Mucosa of gallbladder (tissue), 1 donor: ENCODE measurements at places on chromosomes 16 and 17.

DNA sequence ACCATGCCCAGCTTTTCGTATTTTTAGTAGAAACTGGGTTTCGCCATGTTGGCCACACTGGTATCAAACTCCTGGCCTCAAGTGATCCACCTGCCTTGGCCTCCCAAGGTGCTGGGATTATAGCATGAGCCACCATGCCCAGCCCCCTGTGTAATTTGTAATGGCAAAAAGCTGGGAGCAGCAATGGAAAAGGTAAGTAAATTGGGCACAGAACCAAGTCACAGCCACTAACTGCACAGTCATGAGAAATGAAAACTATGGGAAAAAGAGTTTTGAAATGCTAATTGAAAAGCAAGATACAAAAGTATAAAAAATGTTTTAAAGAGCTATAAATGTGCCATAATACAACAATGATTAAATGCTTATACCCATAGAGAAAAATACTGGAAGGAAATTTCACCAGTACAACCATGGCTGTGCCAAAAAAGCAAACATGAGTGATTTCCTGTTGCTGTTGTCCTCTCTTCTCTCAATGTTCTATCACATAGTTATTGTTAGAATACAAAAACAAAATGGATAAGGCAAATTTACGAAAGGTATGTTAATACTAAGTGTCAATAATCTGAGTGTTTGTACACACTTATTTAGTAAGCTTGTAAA, 6.2 kb downstream of the NTAN1 start:
- DNase-seq: no peak

- DNase-seq: no peak
Observed at GRCh38 chr17:54544249-54544648, 356.4 kb upstream of the TOM1L1 start.

- DNase-seq: peak; percentile 39
Observed at GRCh38 chr16:2912330-2913199, 834 bp downstream of the FLYWCH1 start.

DNA sequence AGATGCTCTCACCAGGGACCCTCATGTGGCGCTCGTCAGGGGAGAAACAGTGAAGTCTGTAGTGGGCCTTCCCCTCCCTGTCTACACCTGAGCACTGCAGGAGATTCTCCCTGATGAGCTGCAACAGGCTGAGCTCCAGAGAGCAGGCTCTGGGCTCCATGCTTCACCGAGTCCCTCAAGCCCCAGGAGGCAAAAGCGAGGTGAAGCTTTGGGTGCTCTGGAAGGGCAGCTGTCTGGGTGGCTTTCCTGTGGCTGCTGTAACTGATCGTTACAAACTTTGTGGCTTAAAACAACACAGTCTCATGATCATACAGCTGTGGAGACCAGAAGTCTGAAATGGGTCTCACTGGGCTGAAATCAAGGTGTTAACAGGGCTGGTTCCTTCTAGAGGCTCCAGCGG, 12.1 kb upstream of the CD300LD start:
- no peak for DNase-seq

- DNase-seq: no peak
Observed at GRCh38 chr16:27965801-27966200, 97.7 kb downstream of the GSG1L start.

DNA sequence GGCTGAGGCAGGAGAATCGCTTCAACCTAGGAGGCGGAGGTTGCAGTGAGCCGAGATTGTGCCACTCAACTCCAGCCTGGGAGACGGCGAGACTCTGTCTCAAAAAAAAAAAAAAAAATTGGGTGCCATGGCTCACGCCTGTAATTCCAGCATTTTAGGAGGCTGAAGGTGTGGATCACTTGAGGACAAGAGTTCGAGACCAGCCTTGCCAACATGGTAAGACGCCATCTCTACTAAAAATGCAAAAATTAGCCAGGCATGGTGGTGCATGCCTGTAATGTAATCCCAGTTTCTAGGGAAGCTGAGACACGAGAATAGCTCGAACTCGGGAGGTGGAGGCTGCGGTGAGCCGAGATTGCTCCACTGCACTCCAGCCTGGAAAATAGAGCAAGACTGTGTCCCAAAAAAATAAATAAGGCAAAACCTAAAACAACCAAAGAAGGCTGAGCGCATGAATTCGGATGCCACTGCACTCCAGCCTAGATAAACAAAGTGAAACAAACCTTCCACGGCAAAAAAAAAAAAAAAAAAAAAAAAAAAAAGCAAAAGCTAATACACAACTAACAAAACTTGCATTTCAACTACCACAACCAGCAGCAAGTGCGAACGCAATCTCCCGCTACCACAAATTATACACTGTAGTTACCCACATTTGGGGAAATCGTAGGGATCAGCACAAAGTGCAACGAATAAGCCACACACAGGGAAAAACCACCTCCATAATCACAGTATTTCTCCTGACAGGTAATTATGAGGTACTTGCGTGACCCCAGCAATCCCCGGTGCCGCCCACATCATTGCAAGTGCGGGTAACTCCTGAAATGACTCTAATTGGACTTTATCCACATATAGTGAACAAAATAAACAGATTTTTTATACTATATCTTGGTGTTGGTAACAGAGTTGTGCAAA, 25.6 kb downstream of the TEX14 start:
- no peak for DNase-seq

DNA sequence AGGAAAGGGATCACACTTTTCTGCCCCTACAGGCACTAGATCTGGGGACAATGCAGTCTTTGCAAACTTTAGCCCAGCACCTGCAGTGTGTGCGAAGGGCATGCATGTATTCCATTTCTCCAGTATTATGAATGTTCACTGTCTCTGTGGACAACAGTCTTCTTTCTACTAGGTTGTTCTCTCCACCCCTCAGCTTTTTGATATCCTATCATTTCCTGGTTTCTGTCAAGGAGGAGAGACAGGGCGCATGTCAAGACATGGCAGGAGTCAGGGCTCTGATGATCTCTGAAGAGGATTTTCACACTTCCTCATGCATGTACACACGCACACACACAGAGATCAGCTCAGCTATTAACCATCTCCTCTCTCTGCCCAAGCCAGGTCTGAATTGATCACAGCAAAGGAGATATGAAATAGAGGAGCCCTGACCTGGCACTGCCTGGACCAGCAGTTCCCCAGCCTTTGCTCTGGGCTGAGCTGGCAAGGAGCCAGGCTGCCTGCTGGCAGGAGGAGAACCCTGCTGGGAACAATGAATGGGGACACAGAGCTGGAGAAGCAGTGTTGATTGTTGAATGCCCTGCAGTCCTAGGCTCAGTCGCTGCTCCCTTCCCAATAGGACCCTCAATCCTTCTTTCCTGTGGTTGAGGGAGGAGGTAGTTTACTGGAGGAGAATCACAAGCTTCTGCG, 2.6 kb downstream of the GPR179 start:
- DNase-seq: peak; percentile 65

DNA sequence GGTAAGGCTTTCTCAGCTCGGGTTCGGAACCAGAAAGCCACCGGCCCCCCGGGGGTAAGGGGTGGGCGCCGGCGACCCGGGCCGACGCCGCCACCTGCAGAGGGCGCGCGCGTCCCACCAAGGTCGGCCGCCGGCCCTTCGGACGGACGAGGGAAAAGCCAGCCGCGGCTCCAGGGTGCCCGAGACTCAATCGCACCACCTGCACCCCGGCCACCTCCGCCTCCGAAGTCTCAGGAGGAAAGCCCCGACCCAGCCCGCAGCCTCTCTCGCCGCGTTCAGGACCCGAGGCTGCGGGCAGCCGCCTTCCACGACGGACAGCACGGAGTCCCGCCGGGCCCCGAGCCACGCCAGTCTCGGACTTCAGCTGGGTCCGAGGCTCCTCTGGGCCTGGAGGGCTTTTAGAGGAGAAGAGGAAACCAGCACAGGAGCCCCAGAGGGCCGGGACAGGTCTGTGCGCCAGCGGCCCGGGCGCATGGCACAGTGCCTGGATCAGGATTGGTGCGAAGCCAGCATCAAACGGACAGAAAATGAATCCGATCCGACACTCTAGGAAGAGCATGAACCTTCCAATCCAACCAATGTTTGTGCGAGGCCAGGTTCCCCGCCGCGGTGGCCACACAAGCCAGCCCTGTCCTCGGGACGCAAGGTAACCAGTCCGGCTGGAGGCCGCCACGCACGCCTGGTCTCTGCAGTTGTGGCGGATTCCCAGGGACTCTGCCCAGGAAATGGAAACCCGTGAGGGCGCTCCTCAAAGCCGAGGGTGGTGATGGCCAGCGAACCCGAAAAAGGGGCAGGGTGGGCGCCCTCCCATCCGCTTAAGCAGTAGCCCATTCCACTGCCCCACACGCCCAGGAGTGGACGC, 6.7 kb downstream of the CBX8 start:
- no peak for DNase-seq

GRCh38 chr17:36786867-36787266, 150.4 kb upstream of the LHX1 start:
- DNase-seq: no peak

DNA sequence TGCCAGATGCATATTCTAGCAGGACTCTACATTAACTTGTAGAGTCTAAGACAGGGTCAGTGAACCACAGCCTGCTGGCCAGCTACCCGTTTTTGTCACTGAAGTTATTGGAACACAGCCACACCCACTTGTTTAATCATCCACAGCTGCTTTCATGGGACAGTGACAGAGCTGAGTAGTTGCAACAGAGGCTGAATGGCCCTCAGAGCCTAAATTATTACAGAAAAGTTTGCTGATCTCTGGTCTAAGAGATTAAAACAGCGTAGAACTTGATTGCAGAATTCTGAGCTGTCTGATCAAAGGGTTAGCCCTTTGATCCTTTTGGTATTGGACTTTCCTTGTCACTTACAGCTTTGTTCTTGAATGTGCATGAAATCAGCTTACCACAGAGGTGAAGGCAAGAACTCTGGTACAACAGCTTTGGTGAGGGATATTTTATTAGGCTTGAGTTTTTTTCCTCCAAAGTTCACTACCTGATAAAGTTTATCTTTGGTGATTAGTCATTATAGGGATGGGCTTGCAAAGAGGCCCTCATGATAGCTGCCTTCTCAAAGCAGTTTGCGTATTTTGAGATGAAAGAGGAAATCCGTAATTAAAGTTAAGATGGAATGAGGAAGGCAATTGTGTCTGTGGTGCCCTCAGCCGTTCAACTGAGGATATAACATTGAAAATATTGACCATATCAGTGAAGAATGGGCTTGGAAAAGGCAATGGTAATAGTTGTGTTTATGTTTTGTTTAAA, 23.6 kb downstream of the ALDH3A2 start:
- peak; percentile 64 for DNase-seq

DNA sequence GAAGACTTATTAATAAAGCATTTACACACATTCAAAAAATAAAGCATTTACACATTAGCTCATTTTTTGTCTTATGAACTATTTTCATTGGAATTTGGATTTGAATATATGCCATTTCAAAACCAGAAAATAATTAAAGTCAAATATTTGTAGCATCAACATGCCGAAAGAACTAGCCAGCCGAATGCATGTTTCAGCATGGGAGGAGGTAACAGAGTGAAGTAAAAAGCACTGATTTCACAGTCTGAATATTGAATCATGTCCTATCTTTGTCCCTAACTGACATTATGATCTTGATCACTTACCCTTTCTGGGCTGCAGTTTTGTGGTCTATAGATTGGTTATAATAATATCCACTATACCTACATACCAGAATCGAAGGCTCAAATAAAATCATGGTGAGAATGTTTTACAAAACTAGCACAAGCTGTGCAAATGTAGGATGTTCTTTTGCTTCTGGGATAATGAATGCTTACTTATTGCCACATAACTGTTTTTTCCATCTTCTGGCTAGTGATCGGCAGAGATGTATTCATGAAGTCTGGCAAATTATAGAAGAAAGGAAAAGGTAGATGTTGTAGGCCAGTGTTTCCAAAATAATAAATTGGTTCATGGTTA, 84.7 kb downstream of the TUBD1 start:
- no peak for DNase-seq

DNA sequence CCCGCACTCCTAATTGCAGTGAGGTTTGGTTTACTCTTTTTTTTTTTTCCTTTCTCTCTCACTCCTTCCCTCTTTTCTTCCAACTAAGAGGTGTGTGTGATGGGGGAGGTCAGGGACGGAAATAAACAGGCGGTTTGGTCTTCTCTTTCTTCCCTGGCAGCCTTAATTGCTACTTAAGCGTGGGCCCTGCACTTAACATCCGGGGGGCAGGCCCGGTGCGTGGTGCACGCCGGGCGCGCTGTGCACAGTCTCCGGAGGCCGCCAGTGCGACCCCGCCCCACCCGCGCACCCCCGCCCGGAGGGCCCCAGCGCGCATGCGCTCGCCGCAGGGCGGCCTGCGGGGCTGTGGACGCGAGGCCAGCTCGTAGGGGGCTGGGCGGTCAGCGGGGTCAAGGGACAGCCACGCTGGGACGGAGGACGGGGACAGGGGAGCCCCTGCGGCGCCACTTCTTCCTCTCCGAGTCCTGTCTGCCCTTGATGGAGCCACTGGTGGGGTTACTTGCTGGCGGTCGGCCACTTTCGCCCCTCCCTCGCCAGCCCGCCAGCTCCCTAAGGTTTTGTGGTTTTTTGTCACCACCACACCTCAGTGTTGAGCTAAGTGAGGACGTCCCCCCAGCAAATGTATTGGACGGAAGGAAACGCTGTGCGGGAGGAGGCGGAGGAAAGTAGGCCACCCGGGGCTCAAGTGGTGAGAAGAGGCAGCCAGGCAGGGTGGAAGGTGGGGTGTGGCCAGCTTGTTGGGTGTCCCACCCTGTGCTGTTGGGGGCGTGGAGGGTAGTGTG, 120.9 kb downstream of the MRM1 start:
- DNase-seq: peak; percentile 30

DNA sequence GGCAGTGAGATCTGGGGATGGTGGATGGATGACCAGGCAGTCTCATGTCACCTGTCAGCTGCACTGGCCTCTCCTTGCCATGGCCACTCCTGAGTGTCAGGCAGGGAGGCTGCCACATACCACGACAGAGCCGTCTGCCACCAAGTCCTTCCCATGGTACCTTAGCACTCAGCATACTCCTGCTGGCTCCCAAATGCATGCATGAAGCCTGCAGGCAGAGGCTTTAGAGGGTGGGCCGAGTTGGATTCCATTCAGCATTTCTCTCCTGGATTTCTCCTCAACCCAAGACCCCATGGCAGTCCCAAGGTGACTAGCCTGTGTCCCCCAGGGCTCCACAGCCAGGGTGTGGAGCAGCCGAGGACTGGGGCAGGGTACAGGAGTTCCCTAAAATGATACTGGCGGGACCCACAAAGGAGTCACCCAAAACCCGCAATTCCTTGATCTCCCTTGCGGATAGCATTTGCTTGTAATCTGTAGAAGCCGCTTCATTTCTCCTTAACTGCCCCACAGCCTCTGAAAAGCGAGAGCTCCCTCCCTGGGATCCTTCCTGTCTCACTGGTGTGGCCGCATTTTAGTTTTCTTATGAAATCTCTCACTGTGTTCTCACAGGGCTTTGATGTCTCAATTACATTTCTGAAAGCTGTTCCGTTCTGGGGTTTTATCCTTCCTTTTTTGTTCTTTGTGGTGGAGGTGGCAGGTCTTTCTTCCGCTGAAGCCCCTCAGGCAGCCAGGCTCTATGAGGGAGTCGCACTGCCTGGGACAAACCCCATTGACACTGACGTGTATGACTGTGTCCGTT, 141.4 kb downstream of the SOCS1 start:
- DNase-seq: no peak
